Stimulated activated CD8-positive, alpha-beta memory T cell treated with anti-CD3 and anti-CD28 coated beads, Interleukin-4, amount 100 ng/mL, for 4 hours (primary cell): ENCODE measurements at places on chromosomes 1 and 21.

DNA sequence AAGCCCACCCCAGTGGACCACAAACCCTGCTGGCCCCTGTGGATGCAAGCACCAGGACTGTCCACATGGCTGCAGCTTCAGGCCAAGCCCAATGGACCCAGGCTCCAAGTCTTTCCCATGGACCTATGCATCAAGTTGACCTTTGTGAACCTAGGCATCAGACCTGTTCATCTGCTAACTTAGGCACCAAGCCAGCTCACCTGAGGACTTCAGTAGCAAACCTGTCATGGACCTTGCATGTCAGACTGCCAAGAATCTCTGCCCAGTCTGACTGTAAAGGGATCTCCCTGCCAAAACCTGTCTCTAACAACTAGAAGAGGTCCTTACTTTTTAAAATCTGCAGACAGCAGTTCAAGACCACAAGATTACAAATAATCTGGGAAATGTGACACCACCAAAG is 37.8 kb downstream of the FMO3 start:
- DNase-seq: no peak

DNA sequence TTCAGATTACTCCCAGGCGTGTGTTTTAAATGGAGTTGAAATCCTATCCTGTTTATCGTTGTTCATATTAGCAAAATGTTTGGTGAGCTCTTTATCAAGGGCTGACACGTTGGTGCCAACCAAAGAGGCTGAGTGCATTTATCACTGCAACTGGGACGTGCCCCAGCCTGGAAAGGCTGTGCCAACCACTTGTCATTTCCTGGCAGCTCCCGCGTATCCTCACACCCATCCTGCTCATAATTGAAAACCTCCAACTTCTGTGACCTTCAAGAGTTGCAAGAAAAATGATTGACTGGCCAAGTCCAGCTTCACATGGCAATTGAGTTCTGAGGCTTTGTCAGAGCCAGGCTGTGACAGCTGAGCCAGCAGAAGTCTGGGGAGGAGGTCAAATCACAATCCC is 43.7 kb upstream of the KCNA3 start:
- no peak for DNase-seq

GRCh38 chr1:64701071-64701470 is 43.8 kb upstream of the RAVER2 start:
- no peak for DNase-seq

GRCh38 chr1:27444632-27445031 is 45.3 kb downstream of the WASF2 start:
- no peak for DNase-seq

GRCh38 chr1:240092301-240093119 is 827 bp downstream of the FMN2 start:
- DNase-seq: no peak

GRCh38 chr1:185825556-185825955 is 91.4 kb downstream of the HMCN1 start:
- no peak for DNase-seq

DNA sequence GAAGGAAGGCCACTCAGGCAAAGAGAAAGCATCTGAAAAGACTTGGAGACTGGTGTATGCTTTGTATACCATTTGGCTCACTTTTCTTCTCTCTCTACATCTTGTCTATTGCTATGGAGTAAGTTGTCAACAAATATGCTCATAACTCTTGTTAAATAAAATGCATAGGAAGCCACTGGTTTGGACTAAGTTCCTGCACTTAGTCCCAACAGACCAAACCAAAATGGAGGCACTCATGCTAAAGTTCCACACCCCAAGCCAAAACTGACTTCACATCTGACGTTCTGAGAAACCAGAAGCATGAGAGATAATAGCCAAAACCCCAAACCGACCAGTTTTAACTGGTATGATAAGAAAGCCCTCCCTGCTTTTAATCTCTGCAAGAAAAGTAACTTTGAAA is 135.3 kb upstream of the LYPLAL1 start:
- DNase-seq: no peak

DNA sequence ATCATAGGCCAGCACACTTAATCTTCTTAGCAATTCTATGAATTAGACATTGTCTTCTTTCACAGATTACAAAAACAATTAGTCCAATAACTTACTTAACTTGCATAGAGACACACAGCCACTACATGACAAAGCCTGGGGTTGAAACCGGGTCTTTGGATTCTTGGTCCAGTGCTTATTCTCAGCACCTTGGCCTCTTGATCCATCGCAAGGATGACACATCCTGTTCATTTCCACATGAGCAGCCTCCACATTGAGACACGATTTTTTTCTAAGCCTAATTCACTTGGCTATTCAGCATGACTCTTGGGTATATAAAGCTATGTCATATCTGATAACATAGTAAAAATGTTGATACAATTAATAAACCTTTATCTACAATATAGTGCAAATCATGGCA is 221.0 kb upstream of the FOXD3 start:
- DNase-seq: no peak

DNA sequence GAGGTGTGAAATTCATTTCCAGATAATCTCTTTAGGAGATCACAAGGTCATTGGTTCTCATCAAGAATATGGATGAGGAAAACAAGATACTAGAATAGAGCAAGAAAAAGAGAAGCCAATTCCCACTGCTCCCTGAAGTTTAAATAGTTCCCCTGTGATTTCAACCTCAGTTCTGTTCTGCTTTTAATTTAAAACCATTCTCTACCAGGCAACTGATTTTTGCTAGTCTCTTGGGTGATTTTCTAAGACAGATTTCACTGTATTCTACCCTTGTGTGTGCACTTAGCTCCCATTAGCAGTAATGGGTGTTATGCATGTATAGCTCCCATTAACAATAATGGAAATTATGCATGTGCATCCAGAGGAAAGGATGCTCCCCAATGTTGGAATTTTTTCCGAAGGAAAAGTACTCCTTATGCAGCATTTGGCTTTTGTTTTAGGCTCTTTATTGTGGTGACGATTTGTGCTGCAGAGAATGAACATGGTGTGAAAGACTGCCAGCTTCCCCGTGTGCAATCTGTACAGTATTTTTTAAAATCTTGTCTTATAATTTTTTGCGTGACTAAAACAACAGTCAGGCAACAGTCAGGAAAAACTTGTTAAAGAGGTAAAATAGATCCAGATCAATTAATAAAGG is 144.0 kb upstream of the ZRANB2 start:
- no peak for DNase-seq

DNA sequence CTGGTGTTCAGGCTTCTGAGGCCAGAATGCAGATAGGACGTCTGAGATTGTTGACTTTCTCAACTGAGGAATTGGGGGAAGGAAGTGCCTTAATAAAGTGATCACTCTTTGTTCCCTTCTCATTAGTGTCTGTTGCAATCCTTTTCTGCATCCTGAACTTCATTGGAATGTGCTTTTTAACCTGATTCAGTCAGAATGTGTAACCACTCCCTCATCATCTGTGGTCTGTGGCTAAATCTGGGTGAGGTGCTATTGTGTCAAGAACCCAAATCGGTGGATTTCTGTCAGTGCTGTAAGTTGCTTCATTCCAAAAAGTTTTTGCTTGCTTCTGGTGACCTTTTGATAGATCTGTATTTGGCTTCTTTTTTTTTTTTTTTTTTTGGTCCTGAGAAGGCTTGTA is 38.2 kb downstream of the ARID1A start:
- DNase-seq: no peak

GRCh38 chr1:50955116-50955515 is 5.0 kb downstream of the FAF1 start:
- DNase-seq: no peak

- DNase-seq: no peak
These were observed 267.2 kb upstream of the PLXNA2 start for GRCh38 chr1:208511242-208511860.

DNA sequence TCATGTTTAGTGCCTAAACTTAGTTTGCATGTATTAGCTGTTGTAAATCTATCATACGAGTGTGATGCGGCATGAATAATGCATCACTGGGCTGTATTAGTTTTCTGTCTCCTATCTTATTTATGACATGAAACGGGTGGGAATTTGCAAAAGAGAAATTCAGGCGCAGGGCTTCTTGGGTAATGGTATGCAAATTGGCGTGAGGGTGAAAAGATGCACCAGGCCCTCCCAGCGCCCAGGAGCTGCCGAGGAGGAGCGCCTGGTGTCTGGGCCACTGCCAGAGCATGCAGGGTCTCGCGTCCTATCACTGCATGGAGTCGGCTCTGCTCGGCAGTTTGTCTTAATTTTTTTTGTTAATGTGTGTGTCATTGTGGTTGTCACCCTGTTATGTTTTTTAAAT is 82.9 kb upstream of the ACTL8 start:
- no peak for DNase-seq

DNA sequence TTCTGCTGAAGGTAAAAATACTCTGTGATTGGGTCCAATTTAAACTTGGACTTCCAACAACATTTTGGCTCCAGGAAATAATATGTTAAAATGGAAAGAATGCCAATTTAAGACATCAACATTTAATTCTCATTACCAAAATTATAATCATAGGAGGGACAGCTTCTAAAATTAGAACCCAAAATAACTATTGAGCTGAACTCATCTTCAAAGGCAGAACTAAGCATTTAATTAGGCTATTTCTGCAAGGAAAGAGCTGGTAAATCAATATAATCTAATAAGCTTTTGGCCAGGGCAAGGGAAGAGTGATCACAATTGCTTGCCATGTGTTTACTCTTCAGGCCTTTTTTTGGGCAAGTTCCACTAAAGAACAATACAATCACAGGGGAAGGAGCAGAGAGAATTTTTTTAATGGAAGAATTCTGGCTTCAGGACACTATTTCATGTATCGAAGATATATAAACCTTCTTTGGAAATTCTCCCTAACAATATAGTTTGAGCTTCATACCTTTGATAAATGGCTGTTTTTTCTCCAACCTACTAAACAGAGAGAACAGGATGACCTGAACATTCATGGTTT is 133.1 kb upstream of the PTBP2 start:
- DNase-seq: no peak

DNA sequence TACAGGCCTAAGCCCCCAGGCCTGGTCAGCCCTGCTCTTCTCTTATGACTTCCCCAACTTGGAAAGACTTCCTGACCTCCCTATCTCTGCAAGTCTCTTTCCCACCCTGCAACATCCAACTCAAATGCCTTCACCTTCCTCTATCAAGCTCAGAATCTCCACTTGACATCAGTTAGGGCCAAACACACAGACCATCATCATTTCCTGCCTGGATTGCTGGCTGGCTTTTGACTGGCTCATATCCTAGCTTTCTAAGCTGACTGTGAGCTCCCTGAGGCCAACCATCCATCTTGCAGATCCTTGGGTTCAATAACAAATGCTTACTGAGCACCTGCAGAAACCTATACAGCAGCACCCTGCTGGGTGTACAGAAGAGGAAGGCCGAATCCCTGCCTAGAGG is 137.3 kb upstream of the EDN2 start:
- DNase-seq: no peak

DNA sequence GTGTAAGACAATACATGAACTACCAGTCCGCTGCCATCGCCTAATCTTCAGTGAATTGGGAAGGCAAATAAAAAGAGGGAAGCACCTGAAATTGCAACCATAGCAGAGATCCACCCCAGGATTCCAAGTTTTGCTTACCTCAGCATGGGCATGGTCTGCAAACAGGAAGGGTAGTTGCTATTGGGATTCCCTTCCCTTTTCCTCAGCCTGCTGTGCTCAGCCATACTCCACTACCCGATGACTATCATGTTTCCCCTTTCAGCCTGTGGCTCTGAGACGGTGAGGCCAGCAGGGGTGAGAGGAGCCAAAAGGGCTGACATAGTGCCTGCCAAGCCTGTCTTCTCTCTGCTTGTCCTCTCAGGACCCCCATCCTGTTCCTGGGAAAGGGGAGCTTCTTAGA is 64.2 kb downstream of the GPR137B start:
- no peak for DNase-seq

GRCh38 chr1:233584931-233585330 is 29.0 kb upstream of the KCNK1 start:
- no peak for DNase-seq

GRCh38 chr1:228219245-228219961 is 11.6 kb downstream of the OBSCN start:
- no peak for DNase-seq

GRCh38 chr21:39531064-39531463 is 79.3 kb downstream of the SH3BGR start:
- DNase-seq: no peak

GRCh38 chr1:24277420-24278169 is 41.6 kb upstream of the GRHL3 start:
- no peak for DNase-seq

- no peak for DNase-seq
These were observed 23.4 kb upstream of the RNF187 start for GRCh38 chr1:228463559-228464455.
